ENCODE measurements at places on chromosomes 1 and 21.

DNA sequence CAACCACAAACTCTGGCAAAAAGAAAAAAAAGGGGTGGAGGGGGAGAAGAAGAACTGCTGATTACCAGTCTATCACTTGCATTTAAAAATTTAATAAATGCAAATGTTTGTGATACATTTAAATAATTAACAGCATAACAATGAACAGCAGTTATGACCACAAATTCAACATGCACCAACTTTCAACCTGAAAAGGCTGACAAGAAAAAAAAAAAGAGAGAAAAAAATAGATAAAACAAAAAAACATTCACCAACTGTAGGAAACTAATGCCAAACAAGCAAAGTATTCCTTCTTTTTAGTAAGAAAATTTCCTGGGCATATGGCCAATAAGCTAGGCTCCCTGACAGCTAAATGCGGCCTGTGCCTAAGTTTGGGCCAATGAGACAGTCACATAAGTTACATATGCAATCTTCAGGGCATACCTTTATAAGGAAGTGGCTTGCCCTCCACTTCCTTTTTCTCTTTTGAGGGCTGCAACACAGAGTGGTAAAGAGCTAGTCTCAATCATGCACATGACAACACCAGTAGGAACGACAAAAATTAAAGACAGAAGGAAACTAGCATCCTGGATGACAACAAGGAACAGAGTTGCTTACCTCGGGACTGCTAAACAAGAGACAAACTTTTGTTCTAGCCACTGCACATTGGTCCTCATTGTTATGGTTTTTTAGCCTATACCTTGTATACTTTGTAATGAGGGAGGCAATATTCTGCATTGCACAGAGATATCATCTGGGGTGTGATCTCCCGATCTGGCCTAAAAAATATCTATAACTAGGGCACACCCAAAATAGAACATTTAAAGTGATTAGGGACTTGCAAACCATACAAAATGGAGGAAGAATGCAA, 24.2 kb upstream of the PHTF1 start:
- DNase-seq, result no peak

DNA sequence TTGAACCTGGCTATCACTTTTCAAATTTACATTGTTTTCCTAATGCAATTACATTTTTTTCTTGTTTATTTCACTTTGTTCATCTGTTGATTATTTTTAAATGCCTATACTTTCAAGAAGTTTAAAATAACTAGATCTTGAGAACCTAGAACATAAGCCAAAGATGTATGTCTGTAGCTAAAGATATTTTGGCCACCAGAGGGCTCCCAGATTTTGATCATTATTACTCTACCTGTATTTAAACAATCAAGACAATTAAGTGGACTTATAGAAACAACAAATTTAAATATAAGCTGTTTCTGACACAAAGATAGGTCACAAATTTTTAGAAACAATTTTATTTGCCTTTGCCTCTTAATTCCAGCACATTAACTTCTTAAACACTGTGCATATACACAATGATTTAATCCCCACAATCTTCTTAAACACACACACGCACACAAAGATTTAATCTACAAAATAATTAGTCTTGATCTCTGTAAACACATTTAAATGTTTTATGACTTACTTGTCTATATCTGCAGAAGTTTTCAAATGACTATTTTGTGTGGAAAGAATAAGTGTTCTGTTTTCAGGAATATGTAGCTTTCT, 380.0 kb downstream of the DSCAM start:
- no peak for DNase-seq

DNA sequence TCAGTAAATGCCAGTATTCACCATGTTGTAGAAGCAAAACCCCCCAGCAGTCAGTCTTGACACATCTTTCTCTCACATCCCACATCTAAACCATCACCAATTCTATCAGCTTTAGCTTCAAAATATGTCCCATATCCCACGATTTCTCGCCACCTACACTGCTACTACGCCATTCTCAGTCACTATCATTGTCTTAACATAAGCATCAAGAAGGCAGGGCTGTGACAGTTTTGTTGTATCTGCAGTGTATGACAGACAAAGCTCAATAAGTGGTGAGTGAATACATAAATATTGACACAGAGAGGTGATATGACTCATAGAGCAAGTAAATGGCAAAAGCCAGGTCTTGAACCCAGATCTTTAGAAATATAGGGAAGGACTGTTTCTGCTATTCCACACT, 59.9 kb downstream of the JAK1 start:
- no peak for DNase-seq

- peak; percentile 23 for DNase-seq
Measured at GRCh38 chr1:206864939-206865671, at the start of gene IL20. TSS of gene IL20 (plus strand) at chr1:206865623. CDS start at chr1:206865853, 230 bp downstream.

- DNase-seq, result no peak
Measured at GRCh38 chr1:113542221-113542701, 151.9 kb downstream of the MAGI3 start.

- DNase-seq, result no peak
Measured at GRCh38 chr1:246765521-246765920, 41.3 kb downstream of the SCCPDH start.

- DNase-seq, result peak; percentile 51
Measured at GRCh38 chr1:31155216-31155806, 84.4 kb downstream of the NKAIN1 start.

DNA sequence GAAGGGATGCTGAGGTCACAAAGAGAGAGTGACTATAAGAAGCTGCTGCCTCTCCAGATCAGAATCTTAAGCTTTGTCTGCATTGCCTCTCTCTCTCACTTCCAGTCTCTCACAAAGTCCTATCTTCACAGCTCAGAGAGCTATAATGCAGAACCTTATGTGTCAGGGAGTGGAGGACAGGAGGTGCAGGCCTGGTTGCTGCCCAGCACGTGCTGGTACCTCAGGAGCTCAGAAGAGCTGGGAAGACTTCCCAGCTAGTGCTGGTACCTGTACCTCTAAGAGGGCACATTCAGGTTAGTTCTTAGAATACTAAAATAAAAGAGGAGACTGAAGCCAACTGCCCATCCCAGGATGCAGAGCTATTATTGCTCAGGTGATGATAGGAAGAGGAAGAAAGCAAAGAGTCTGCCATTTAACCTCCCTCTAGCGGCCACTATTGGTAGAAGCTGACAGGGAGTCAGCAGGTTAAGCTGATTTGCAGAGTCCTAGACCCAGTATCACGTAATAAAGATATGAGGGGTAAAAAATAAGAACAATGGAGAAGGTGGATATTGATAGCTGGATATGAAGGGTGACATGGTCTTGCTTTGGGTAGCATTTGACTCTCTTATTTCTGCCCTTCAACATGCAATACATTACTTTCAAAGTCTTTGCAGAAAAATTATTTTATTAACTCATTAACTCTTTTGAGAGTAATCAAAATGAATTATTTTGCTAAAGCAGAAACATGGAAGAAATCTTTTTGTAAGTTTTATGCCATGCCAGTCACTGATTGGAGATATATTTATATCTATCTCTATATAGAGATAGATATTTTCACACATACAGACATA, 138.1 kb upstream of the HMCN1 start:
- DNase-seq, result peak; percentile 11

DNA sequence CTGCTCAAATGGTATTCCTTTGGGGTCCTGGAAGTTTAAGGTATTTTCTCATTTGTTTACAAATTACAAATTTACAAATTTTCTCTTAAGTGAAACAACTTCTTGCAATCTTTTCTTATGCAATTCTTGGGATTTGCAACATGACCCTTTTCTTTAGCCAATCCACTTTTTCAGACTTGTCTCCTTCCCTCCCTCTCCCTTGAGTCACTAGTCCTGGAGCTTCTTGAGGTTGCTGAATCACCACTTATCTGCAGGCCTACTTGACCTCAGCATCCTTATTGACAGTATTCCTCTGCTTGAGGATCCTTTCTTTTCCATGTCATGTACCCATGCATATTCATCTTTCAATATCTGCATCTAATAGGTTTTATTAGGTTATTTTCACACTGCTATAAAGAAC, 302.8 kb upstream of the ADAMTS5 start:
- DNase-seq, result no peak

DNA sequence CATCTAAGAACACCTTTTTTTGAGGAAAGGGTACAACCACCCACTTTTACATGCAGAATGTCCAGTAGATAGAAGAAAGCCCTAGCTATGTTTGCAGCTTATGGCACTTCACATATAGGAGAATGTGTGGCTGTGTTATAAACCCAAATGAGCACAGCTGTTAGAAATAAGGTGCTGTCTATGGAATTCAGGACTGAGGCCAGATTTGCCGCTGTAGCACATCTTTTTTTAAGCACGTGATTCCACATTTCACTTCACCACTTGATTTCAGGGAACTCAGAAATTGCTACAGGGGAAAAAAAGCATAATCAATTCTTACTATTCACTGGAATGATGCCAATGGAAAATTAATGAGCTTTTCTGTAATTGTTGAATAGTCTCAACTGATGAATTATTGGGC, 147.2 kb upstream of the ADAMTS5 start:
- DNase-seq, result no peak
